ENCODE measurements at places on chromosomes 3 and 15.
A peak's percentile ranks its signal among the peaks of the same experiment; 100 is the strongest.

- no peaks in the 10 kb centered on the region for H3K36me3 ChIP-seq
- H3K27ac ChIP-seq, result no peak overlapping the region
- no peaks in the 10 kb centered on the region for H3K27me3 ChIP-seq
These were observed 736.8 kb downstream of the MCTP2 start for GRCh38 chr15:94968133-94968532.

- H3K27ac ChIP-seq, result peak overlapping the region; percentile 70
- H3K36me3 ChIP-seq, result no peaks in the 10 kb centered on the region
- peaks cover 16% of the 10 kb centered on the region for H3K4me1 ChIP-seq
- no peaks in the 10 kb centered on the region for H3K27me3 ChIP-seq
- DNase-seq, result no peak
- peak overlapping the region; percentile 94 for H3K4me3 ChIP-seq
These were observed 546 bp downstream of the TRIM59 start for GRCh38 chr3:160448845-160449635.

GRCh38 chr3:195236801-195237570, 34.0 kb downstream of the XXYLT1 start:
- no peaks in the 10 kb centered on the region for H3K36me3 ChIP-seq
- no peak overlapping the region for H3K27ac ChIP-seq
- no peak overlapping the region for H3K4me3 ChIP-seq
- DNase-seq, result no peak
- H3K27me3 ChIP-seq, result peaks cover 5% of the 10 kb centered on the region

DNA sequence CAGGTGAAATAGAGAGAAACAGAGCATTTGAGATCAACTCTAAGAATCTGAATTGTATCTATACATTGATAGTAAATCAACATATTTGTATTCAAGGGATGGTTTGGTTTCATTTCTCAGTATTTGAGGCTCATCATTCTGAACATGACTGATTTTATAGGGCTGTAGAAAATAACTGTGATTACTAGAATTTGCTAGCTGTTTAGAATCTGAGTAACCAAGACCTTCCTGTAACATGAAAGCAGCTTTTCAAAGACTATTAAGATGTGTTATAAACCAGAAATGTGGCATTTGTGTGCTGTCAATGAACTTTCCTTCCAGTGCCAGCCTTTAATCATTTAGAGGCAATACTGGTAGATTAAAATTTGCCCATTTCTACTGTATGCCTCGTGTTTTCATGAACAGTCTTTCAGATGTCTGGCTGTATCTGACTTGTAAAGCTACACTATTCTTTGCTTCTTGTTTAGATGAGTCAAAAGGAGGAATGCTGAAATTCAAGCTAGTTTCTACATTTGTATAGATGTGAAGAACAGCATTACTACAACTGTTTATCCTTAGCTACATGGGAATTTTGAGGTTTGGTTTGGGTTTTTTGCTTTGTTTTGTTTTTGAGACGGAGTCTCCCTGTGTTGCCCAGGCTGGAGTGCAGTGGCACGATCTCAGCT, 137.3 kb upstream of the BHLHE40 start:
- H3K36me3 ChIP-seq, result peaks cover 10% of the 10 kb centered on the region
- H3K27me3 ChIP-seq, result no peaks in the 10 kb centered on the region
- DNase-seq, result no peak
- H3K4me1 ChIP-seq, result peaks cover 14% of the 10 kb centered on the region
- no peak overlapping the region for H3K4me3 ChIP-seq

DNA sequence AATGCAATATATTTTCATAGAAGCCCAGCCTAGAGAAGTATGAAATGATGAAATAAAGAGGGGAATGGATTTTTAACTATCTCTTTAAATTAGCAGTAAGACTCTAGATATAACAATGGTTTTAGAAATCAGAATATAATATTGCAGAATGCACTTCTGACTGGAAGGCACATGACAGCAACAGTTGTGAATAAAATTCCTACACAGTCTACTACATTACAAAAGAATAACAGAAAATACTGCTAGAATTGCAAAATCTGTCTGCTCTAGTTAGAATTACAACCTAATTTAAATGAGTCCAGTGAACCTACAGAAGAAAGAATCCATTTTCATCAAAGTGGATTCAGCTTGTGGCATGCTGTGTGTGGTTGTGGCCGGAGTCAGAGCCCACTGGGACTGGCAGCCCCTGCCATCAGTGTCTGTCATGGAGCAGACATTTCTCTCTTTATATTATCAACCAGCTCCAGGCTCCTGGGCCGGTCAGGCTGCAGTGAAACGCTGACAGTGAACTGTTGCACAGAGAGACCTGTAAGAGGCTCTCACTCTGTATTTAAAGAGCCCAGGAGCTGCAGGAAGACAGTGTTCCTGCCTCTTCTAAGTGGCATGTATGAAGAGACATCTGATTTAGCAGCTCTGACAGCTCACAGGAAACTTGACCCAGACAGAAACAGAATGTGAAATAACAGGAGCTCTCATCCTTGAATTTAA, 1523.8 kb upstream of the CADM2 start:
- no peak for DNase-seq
- no peak overlapping the region for H3K27ac ChIP-seq
- no peak overlapping the region for H3K4me3 ChIP-seq
- H3K27me3 ChIP-seq, result no peaks in the 10 kb centered on the region
- no peaks in the 10 kb centered on the region for H3K36me3 ChIP-seq

DNA sequence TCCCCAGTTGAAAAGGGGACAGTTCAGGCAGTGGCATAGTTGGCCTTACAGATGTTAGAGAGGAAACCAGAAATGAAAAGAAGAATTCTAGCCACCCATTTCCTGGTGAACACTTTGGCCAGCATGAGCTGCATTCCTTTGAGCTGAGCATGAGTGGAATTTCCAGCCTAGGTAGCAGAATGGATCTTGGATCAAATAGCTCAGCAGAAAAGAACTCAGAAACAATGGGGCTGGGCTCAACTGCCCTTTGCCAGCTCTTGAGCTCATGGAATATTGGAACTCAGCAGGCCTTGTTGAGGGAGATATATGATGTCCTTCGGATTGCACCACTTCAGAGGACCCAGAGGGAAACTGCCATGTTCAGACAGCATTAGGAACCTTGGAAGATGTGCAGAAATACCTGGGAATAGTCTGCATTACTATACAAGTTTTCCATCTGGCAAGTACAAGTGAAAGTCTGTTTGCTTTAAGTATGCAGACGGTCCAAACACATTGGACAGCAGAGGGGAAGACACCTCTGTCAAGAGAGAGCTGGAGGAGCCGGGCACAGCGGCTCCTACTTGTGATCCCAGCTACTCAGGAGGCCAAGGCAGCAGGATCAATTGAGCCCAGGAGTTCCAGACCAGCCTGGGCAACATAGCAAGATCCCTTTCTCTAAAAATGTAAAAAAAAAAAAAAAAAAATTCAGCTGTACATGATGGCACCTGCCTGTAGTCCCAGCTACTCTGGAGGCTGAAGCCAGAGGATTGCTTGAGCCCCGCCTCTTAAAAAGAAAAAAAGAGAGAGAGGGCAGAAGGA, 3.1 kb upstream of the CDV3 start:
- no peak for DNase-seq
- H3K36me3 ChIP-seq, result peaks cover under 1% of the 10 kb centered on the region
- H3K4me1 ChIP-seq, result peaks cover 63% of the 10 kb centered on the region

- DNase-seq, result no peak
- H3K4me1 ChIP-seq, result no peaks in the 10 kb centered on the region
- no peak overlapping the region for H3K4me3 ChIP-seq
- H3K36me3 ChIP-seq, result no peaks in the 10 kb centered on the region
- no peak overlapping the region for H3K27ac ChIP-seq
- H3K27me3 ChIP-seq, result no peaks in the 10 kb centered on the region
These were observed 61.7 kb downstream of the PCSK6 start for GRCh38 chr15:101427606-101428487.

DNA sequence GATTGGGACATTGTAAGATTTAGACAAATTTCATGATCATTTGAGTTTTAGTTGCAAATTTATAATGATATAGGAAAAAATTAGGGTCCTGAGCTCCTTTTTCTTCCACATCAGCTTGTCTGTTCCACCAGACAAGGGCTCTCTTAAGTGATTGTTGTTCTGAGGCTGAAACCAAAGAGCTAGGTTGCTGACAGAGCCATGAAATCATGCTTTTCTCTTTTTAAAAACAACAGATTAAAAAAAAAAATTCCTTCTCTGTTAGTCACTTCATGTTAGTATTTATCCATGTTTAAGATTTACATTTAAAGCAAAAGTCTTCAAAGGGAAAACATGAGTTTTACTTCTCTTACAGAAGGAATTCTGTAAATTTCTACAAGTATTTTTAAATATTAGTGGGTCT, 56.8 kb downstream of the ATP2C1 start:
- DNase-seq, result no peak
- H3K4me3 ChIP-seq, result no peak overlapping the region
- H3K4me1 ChIP-seq, result no peaks in the 10 kb centered on the region
- no peak overlapping the region for H3K27ac ChIP-seq

- no peak overlapping the region for H3K4me3 ChIP-seq
- H3K27ac ChIP-seq, result no peak overlapping the region
- peak; percentile 54 for DNase-seq
- no peaks in the 10 kb centered on the region for H3K27me3 ChIP-seq
- no peaks in the 10 kb centered on the region for H3K4me1 ChIP-seq
These were observed 44.0 kb downstream of the MFSD1 start for GRCh38 chr3:158845765-158846350.

- DNase-seq, result no peak
- no peak overlapping the region for H3K4me3 ChIP-seq
- no peak overlapping the region for H3K27ac ChIP-seq
- H3K36me3 ChIP-seq, result no peaks in the 10 kb centered on the region
- H3K4me1 ChIP-seq, result no peaks in the 10 kb centered on the region
- no peaks in the 10 kb centered on the region for H3K27me3 ChIP-seq
These were observed 48.9 kb downstream of the HES1 start for GRCh38 chr3:194184801-194185200.

DNA sequence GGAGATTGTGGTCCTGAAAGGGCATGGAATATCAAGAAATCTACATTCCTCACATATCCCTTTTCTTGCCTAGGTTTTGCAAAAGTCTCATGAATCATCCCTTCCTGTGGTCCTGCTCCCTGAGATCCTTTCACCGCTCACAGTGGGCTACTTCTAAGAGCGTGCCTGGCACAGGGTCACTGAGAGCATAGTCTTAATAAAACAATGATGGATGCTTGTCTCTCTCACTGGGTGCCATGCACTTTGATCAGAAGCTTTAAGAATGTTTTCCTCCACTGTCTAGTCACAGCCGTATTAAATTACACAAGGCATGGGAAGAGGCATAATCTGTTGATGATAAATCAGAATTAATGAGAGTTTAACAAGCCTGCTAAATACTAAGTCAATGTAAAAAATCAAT, 269.7 kb upstream of the ATP10A start:
- no peak for DNase-seq
- no peak overlapping the region for H3K4me3 ChIP-seq
- peaks cover 2% of the 10 kb centered on the region for H3K27me3 ChIP-seq
- H3K27ac ChIP-seq, result no peak overlapping the region
- H3K4me1 ChIP-seq, result no peaks in the 10 kb centered on the region

DNA sequence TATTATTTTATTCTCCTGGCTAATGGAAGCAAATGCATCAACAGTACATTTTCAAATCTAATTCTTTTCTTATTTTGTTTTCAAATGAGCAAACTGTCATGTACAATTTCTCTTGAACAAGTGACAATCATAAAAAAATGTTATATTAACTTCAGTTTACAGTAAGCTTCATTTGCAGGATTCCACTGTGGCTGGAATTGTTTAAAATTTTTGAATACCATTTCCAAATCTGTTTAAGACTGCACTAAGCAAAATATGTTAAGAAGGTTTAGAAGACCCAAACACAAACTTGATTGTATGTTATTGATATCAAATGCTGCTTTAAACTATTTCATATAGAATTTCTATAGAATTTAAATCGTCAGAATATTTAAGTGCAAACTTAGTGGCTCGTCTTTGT, 92.8 kb downstream of the ZNF280D start:
- no peak overlapping the region for H3K4me3 ChIP-seq
- H3K4me1 ChIP-seq, result no peaks in the 10 kb centered on the region
- no peaks in the 10 kb centered on the region for H3K27me3 ChIP-seq
- no peak for DNase-seq
- peaks cover 4% of the 10 kb centered on the region for H3K36me3 ChIP-seq

DNA sequence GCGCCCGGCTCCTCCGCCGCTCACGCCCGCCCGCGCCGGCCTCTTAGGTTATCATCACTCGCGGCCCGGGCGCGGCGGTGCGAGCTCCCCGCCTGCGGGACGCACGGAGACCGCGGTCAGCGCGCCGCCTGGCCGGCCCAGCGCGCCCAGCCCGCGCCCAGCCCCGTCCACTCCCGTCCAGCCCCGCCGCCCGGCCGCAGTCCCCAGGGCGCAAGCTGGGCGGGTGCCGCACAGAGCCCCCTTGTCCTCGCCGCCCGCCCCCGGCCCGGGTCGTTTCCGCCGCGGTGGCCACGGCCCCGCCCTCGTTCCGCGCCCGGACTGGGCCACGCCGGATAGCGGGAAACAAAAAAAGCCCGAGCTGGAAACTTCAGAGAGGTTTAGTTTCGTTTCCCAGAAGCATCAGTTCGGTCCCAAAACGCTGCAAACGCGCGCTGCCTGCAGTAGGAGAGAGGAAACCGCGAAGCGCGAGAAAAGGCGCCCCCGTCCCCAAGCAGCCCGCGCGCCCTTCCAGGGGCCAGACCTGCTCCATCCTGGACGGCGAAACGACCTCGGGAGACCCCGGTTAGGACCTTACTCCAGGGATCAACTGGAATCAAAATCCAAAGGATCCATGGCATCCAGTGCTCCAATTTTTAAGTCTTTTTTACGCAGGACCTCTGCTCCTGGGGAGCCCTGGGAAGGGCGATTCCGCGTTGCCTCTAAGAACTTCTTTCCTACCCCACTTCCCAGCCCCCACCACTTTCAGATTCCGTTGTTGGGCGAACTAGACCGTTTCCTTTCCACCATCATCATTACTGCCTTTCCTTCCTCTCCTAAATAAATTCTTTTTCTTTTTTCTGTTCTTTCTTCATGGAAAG, at the start of gene ATP10A:
Gene ATP10A, minus strand, starts transcription at position 217 of the 857 bp plus-strand sequence. CDS start 231 bp downstream, outside the sequence.
- H3K4me1 ChIP-seq, result peaks cover 32% of the 10 kb centered on the region
- H3K4me3 ChIP-seq, result peak within 1 kb of the TSS; percentile 33
- peak; percentile 29 for DNase-seq
- H3K27ac ChIP-seq, result no peak within 1 kb of the TSS
- H3K36me3 ChIP-seq, result no peaks in the 10 kb centered on the region

DNA sequence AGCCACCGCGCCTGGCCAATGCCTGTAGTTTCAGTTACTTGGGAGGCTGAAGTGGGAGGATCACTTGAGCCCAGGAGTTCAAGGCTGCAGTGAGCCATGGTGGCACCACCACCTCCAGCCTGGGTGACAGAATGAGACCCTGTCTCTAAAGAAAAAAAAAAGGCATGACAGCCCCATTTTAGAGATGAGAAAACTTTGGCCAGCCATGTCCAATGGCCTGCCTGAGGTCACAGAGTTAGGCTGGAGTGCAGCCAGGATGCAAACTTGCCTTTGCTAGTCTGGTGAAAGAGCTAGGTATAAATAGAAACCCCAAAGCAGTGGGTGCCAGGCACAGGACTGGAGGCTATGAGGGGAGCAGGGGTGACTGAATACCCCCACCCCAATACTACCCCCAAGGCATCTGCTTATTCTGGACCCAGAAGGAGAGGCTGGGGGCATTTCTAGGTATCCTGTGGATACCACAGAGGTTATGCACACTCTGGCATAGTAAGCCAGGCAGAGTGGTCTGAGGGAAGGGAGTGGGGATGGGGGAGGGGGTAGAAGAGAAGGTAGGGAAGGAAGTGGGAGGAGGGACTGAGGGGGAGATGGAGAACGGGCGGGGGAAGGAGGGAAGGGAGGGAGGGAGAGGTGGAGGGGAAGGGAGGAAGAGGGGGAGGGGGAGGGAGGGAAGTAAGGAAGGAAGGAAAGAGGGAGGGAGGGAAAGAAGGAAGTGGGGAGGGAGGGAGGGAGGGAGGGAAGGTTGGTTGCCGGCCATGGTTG, 16.2 kb upstream of the C15orf39 start:
- H3K4me1 ChIP-seq, result peaks cover 5% of the 10 kb centered on the region
- H3K36me3 ChIP-seq, result no peaks in the 10 kb centered on the region
- no peaks in the 10 kb centered on the region for H3K27me3 ChIP-seq

- H3K4me3 ChIP-seq, result no peak overlapping the region
- no peak overlapping the region for H3K27ac ChIP-seq
- H3K4me1 ChIP-seq, result peaks cover 9% of the 10 kb centered on the region
These were observed 5.8 kb downstream of the TASOR start for GRCh38 chr3:56677286-56677685.

Data from B cell (primary cell).